ENCODE measurements at places on chromosomes 2 and 18.

- DNase-seq = peak; percentile 86
Measured at GRCh38 chr18:12491611-12492435, 84.1 kb downstream of the PRELID3A start.

GRCh38 chr2:37643730-37644078, 27.7 kb downstream of the CDC42EP3 start:
- no peak for DNase-seq

GRCh38 chr2:132275396-132275795, 113.6 kb upstream of the ANKRD30BL start:
- no peak for DNase-seq

GRCh38 chr18:78622907-78623541, 356.6 kb upstream of the SALL3 start:
- no peak for DNase-seq

GRCh38 chr2:125004106-125004800, 979.2 kb downstream of the CNTNAP5 start:
- no peak for DNase-seq

DNA sequence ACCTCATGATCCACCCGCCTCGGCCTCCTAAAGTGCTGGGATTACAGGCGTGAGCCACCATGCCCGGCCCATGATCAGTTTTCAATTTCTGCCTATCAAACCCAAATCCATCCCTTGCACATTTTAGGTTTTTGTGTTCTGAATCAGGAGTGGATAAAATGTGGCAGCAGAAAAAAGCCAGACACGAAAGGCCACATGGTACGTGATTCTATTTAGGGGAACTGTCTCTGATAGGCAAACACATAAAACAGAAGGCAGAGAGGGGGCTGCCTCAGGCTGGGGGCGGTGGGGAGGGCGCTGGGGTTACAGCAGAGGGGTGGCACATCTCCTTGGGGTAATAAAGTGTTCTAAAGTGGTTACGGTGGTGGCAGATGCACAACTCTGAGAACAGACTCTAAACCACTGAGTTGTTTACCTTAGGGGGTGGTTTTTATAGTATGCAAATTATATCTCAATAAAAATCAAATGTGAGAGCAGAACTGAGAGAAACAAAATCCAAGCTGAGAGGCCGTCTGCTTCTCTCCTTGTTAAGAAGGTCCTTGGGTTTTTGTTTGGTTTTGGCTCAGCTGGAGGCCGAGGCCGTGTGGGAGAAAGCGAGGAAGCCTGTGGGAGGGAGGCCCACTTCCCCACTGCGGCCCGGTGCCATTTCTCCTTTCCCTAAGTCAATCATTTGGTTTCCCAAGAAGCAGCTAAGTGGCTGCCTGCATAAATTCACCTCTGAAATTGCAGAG, 78.0 kb downstream of the SOWAHC start:
- no peak for DNase-seq

GRCh38 chr2:88739985-88740600, 48.6 kb downstream of the RPIA start:
- DNase-seq = peak; percentile 77

GRCh38 chr2:106562268-106563186, 75.4 kb downstream of the CD8B2 start:
- DNase-seq = no peak

- DNase-seq = peak; percentile 84
Measured at GRCh38 chr2:88735853-88736252, 44.4 kb downstream of the RPIA start.

- DNase-seq = no peak
Measured at GRCh38 chr2:207930747-207931146, 94.6 kb downstream of the PLEKHM3 start.

DNA sequence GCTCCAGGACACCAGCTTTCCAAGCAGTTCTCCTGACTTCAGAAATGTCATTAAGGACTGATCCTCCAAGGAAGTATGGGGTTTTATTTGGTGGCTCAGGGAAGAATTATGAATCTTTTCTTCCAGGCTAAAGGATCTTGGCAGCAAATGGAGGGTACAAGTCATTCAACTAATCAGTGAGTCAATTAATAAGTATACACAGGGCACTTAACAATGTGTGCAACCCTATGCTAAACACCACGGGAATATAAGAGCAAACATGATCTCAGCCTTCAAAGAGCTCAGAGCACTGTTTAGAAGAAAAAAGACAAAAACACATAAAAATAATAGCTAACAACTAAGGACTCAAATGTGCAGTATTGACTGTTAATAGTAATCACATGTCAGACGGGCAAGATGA, 234.5 kb downstream of the SETBP1 start:
- DNase-seq = no peak

DNA sequence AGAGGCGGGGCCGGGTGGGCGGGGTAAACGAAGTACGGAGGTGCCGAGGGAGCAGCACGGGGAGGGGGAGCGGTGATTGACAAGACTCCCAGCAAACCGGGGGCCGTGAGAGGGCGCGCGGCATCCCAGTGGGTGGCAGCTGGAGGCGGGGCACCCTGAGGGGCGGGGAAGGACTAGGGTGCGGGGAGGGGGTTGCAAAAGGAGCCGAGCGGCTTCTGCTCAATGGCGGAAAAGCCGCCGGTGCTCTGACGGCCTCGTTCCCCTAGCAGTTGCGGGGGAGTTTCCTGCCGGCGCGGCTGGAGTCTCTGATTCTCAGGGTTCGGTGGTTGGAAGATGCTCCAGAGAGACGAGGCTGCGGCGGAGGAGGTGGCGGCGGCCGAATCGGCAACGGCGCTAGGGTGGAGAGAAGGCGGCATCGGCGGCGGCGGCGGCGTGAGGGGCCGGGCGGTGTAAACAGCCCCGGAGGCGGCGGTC, at the start of gene PPM1B:
Gene PPM1B, plus strand, starts transcription at position 195 of the 474 bp plus-strand sequence. CDS start 32,325 bp downstream, outside the sequence.
- no peak for DNase-seq

DNA sequence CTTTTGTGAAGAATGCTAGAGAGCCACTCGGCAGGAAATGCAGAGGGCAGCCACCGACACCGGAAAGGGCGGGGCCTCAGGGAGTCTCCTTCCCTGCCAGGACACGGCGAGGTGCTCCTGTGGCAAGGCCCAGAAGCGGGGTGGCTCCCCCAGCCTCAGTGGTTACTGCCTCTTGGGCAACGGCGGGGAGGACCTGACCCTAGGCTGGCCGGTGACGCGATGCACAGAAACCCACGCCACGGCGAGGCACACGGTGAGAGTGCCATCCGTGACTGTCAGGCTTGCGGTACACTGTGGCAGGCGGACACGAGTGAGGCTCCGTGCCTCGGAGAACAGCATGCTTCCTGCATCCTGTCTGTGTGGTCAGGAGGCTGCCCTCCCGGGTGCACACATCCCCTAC, 47.8 kb downstream of the ZAP70 start:
- no peak for DNase-seq

Measured in hematopoietic multipotent progenitor cell treated with erythropoietin and hydrocortisone succinate and interleukin-3 and kit ligand, for 8 days (in vitro differentiated cells).